ENCODE measurements at places on chromosomes 1 and 21. TPM values are rescaled to one million over a fixed set of nuclear protein-coding genes. Genes with fewer than 3 reads are reported as not detected.

- DNase-seq, result no peak
These were observed 10.5 kb downstream of the WNT9A start for GRCh38 chr1:227937031-227937837.

The TBX19 gene
- 1.1 TPM for total RNA-seq

DNA sequence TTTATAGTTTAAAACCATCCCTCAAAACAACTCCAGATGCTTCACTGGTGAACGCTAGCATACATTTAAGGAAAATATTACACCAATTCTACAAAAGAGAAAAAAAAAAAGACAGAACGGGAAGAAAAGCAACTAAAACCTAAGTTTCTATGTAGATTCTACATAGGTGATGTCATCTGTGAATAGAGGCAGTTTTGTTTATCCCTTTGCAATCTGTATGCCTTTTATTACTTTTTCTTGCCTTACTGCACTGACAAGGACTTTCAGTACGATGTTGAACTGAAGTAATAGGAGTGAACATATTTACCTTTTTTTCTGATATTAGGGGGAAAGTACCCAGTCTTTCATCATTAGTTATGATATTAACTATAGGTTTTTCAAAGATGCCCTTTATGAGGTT lies 101.7 kb upstream of the HAO2 start:
- no peak for DNase-seq

DNA sequence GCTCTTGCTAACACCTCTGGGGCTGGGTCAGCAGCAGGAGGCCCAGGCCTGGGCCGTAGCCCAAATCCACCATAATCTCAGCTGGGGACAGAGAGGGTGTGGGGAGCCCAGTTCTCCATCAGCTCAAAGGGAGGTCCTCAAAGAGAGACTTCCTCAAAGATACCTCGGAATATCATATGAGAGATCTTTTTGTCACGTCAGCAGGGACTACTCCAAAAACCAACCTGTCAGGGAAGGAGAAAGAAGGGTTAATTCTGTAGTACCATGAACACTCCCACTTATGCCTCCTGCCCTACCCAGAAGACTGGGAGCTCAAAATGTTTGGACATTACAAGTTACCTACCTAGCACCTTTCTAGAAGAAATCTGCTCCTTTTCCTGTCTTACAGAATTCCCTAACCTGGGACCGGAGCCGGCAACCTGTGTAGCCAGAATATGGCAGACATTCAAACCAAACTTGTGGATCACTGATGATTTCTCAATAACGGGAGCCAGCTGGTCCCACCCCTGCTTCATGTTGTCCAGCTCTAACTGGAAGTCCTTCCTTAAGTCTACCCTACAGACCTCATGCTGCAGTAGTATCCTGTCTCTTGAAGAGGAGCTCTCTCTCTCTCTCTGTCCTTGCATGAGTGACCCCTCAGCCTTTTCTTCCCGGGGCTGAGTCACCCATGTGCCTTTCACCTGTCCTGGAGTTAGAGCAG lies 4.8 kb downstream of the RSPO1 start:
- no peak for DNase-seq

The CADM3 gene
- not detected for total RNA-seq

GRCh38 chr1:159996653-159997052 lies 35.1 kb downstream of the PIGM start:
- no peak for DNase-seq

The MNDA gene
- total RNA-seq, result 36.8 TPM

DNA sequence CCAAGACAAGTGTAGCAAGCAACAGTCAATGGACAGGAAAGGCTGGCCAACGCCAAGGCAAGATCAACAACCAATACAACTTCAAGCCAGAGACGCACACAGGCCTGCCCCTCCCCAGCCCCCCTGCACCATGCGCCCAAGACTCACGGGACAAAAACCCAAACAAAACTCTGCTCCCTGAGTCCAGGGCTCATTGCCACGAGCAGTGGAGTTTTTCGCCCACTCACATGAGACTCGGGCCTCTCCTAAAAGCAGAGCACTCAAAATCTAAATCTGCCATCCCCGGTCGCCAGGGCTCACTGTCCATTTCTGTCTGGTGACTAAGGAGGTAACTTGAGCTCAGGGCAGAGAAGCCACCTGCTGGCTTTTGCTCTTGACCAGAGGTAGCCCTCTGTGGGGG lies 174.8 kb downstream of the CLIC6 start:
- no peak for DNase-seq
